Globus pallidus (tissue), 1 donor: ENCODE measurements at places on chromosomes 2 and 18.

GRCh38 chr18:21897811-21898210 lies 157.2 kb downstream of the MIB1 start:
- peak; percentile 26 for DNase-seq

- no peak for DNase-seq
These were observed 1389.4 kb downstream of the SUCLG1 start for GRCh38 chr2:83069724-83070123.

GRCh38 chr2:11697103-11697871 lies 27.3 kb upstream of the NTSR2 start:
- DNase-seq, result no peak

- no peak for DNase-seq
These were observed 174.5 kb downstream of the PID1 start for GRCh38 chr2:229096409-229097066.

- DNase-seq, result no peak
These were observed 82.0 kb downstream of the SMAD7 start for GRCh38 chr18:48868468-48869466.

DNA sequence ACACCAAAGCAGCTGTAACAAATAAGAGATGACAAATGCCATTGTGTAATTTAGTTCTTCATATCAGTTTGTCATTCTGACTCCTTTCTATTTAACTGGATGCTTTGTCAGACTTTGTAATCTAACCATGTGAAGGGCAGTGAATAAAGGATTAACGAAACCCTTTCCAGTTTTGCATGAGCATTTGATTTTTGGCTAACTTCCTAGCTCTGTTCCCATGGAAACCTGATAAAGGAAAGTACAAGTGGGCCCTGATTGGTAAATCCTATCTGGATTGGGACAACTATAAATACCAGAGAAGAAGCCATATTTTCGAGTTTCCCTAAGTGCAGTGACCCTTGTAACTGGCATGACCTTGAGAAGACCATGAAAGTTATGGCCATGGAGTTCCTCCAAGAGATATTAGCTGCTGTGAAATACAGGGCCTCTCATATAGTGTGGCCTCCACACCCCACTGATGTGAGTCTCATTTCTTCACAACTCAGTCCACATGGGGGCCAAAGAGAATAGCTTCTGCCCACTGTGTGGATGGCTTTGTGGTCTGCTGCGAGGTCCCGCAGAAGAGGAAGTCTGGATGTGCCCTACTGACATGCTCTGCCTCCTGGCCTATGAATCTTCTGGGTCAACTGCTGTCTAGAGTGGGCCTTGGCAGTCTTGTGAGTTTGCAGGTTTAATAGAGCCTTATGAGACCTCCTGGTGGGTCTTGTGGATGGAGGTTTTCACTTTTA lies 38.2 kb upstream of the CYP1B1 start:
- no peak for DNase-seq

DNA sequence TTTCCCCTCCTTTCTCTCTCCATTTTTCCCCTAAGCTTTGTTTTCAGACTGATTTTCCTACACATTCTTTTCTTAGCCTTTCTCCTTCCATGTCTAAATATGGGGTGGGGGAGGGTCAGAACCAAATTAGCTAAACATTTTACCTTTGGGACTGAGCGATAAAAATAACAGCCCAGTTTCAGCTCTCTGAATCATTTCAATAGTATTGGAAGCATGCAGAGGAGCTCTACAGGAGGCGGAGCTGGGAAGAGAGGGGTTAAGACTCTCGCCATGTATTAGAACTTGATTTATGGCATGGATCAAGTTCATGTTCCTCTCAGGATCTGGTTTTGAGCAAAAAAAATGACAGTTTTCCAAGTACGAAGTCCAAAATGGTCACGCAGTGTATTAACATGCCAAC lies 109.1 kb downstream of the CPO start:
- DNase-seq, result no peak

DNA sequence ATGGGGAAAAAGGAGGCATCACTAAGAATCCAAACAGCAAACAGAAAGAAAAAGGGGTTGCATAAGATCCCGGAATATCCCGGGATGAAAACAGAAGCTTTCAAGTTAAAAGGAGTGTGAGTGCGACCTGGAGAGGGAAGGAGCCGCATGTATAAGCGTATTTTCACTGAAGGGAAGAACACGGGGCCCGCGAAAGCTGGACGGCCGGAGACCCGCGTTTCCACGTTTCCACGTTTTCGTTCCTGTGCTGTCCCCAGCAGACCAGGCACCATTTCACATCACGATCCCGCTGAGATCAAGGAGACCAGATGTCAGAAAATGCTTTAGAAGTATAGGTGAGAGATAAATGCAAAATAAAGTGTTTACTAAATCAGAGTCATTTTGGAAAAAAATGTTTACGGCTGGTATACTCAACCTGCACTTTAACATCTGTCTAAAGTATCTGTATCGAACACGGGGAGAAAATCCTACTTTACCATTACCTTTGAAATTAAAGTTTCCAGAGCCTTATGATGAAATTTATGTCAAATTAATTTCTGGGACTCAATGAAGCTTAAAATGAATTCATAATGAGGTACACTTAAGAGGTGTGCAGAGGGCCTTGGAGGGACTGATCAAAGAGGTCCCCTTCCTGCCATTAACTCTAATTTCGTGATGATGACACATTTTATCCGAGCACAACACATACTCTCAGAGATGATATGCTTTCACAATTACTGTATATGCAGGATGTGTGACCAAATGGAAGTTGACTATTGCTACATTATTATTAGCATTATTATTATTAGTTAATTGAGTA lies 71.0 kb upstream of the SALL3 start:
- DNase-seq, result no peak

DNA sequence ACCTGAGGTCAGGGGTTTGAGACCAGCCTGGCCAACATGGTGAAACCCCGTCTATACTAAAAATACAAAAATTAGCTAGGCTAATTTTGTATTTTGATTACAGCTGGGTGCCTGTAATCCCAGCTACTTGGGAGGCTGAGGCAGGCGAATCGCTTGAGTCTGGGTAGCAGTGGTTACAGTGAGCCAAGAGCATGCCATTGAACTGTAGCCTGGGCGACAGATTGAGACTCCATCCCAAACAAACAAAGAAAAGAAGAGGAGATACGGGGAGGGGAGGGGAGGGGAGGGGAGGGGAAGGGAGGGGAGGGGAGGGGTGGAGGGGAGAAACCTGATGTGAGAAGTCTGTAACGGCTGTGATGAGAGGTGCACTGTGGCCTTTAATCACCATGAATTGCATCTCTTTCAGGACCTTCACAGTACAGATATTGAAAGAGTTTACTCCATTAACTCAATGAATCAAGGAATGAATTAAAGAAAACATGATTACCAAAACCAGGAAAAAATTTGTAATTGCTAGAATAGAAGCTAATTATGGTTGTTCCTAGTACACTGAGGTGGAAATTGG lies 135.3 kb downstream of the CALCRL start:
- DNase-seq, result no peak

- DNase-seq, result no peak
These were observed 150.4 kb upstream of the CYRIA start for GRCh38 chr2:16816016-16816415.

DNA sequence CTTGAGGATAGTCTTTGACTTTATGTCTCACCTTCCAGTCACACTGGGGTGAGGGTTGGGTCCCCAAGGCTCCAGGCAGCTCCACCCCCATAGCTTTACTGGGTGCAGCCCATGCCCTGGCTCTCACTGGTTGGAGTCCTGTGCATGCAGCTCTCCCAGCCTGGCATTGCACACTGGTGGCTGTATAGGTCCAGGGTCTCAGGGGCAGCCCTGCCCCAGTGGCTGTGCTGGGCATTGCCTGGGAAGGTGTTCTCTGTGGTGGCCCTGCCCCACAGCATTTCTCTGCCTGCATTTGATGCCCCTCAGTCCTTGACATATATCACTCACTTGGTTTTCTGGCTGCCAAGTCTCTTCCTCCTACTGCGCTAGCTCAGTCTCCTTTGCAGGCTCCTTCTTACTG lies 21.2 kb downstream of the MPHOSPH10 start:
- DNase-seq, result no peak

- DNase-seq, result no peak
These were observed 135.7 kb downstream of the OTX1 start for GRCh38 chr2:63186331-63186730.

DNA sequence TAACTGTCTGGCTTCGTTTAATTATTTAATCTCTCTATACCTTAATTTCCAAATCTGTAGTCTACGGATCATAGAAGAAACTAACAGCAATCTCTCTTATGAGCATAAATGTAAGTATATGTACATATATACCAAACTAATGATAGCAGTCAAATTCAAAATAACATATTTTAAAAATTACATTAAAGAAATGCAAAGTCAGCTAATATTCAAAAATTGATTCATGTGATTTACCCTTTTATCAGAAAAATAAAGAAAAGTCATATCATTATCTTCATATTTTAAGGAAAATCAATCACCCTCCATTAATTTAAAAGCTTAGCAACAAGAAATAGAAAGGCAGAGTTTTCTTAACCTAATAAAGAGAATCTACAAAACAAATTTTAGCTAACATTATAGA lies 575.9 kb downstream of the IRS1 start:
- DNase-seq, result no peak

- no peak for DNase-seq
These were observed 716.2 kb upstream of the VRK2 start for GRCh38 chr2:57330447-57330846.

- no peak for DNase-seq
These were observed 136.2 kb downstream of the FMNL2 start for GRCh38 chr2:152470861-152471854.

- no peak for DNase-seq
These were observed 16.9 kb downstream of the PRKAG3 start for GRCh38 chr2:218814540-218815243.

DNA sequence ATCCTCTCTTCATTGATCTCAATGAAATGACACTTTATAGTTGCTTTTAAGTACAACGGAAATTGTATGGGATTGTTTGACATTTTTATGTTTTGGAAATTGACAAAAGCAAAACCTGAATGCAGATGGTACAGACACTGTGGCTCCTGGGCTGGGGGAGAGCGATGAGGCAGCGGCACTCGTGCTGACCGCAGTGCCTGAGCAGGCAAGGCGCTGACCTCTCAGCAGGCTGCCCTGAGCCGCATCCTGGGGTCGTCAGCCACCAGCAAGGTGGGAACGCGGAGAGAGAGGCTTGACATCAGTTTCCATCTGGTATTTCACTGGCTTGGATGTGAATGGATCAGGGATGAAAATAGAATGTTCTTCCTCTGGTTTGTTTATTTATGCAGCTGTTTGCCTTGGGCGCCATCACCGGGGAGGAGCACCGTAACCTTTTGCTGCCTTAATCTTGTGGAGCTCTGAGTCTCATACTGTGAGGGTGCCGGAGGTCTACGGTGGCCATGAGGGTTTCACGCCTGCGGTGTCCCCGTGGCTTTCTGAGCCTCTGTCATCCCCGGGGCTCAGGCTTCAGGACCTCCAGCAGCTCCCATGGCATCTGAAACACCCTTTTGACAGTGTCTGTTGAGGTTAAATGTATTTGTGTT lies 94.8 kb upstream of the TPO start:
- no peak for DNase-seq

DNA sequence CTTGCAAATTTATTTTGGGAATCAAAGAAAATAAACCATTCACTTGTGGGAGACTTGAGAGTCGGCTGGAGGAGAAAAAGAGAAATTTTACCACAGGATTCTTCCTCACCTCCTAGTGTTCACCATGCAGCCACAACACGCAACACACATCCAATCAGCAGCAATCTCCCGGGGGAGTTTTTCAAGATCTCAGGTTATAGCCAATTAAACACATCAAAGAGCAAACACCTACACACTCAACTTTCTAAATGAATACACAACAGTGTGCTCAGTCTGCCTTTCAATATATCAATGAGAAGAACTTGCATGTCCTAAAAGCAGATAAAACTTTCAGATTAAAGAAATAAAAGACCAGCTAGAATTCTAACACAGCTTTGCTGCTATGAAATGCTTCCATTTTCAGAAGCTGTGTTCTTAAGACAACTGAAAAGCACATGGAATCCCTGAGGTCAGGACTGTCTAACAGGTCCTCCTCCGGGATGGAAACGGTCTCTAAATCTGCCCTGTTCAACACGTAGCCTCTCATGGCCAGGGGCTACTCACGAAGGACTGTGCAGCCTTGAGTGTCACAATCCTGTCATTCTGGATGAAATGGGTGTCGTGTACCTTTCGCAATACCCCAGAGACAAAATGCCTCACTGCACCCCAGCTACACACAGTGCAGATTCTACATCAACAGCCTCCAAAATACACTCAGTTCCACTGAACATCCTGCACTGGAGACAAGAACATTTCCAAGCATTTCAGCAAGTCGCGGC lies 84.2 kb downstream of the ZNF516 start:
- DNase-seq, result no peak

DNA sequence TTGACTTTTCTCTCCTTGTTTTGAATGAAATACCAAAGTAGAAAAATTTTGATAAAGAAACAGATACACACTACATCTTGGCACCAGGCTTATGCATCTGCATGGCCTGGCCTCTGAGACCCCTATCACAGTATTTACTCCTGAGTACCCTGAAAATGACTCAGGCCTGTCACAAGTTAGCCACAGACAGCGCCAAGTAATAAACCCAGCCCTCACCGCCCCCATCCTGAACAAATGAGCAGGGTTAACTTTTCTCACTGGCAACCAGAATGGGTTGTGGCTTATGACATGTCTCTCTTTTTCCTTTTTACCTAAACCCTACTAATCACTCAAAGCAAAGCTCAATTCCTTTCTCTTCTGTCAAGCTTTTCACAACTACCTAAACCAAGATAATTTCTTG lies 35.3 kb downstream of the SPRED2 start:
- no peak for DNase-seq

DNA sequence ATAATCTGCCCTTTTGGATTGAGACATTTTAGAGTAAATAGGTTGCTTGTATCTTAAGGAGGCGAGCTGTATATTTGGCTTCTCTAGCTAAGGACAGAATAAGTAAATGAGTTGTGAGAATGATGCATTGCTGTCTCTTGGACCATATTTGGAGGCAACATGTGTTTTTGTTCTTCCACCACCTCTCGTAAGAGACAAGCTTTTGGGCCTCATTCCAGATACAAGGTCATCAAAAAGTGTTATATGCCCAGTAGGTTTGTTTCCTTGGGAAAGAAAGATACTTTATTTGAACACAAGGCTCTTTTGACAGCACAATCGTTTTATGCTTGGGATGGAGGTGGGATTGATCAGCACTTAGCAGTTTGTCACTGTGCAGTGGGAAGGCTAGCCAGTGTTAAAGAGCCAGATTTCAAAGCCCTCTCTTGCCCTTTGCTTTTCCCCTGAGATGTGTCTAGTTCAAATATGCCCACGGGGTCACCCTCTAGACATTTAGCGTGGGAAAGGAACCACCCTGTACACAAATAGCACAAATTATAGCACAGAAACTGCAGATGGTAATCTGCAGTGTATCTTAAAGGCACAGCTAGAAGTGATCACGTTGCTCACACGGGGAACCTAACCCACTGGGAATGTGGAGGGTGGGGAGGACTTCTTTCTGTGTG lies 131.3 kb downstream of the MAP4K4 start:
- no peak for DNase-seq

DNA sequence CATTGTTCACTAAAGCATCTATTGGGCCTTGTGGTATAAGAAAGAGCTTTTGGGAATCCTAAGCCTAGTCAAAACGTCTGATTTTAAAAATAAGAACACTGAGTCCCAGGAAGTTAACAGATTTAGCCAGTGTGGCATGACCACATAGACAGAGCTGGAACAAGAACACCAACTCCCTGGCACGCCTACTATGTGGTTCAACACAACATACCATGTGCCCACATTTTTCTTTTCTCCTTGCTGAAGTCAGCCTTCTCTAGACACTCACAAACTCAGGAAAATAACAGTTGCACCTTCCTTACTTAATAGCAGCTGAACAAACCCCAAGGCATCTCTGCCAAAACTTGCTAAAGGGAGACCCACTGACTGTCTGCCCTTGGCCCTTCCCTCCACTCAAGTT lies 124.8 kb downstream of the C1D start:
- no peak for DNase-seq
